ENCODE measurements at places on chromosomes 12 and 14.

DNA sequence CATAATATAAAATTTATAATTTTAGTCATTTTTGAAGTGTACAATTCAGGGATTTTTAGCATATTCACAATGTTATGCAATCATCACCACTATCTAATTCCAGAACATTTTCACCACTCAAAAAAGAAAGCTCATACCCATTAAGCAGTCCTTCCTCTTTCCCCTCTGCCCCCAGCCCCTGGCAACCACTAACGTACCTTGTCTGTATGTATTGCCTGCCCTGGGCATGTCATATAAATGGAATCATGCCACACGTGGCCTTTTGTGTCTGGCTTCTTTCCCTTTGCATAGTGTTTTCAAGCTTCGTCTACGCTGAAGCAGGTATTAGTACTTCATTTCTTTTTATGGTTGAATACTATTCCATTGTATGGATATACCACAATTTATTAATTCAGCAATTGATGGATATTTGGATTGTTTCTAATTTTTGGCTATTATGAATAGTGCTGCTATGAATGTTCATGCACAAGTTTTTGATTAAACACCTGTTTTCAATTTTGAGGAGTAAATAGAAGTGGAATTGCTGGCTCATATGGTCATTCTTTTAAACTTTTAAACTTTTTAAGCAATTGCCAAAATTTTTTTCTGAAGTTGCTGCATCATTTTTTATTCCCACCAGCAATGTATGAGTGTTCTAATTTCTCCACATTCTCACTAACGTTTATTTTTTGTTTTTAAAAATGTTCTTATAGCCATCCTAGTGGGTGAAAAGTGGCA is 1.6 kb upstream of the SSTR1 start:
- no peak for DNase-seq

GRCh38 chr12:90978117-90978770 is 23.3 kb upstream of the CCER1 start:
- DNase-seq: no peak

GRCh38 chr12:82793751-82794281 is 107.1 kb downstream of the TMTC2 start:
- DNase-seq: no peak

- DNase-seq: no peak
Observed at GRCh38 chr14:89314274-89314673, 102.8 kb downstream of the FOXN3 start.

DNA sequence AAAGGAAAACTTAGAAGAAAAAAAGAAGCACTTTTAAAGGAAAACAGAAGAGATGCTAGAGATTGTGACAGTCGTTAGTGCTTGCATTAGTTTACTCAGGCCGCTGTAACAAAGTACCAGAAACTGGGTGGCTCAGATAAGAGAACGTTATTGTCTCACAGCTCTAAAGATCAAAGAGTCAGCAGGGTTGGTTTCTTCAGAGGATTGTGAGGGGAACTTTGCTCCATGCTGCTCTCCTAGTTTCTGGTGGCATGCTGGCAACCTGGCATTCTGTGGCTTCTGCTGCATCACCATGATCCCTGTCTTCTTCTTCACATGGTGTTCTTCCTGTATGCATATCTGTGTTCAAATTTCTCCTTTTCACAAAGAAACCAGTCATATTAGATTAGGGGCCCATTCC is 119.4 kb upstream of the PLEKHA5 start:
- DNase-seq: no peak

All from NCI-H2081 treated with DMSO at 0.1 percent for 48 hours (cell line).